ENCODE measurements at places on chromosomes 7 and 10.

DNA sequence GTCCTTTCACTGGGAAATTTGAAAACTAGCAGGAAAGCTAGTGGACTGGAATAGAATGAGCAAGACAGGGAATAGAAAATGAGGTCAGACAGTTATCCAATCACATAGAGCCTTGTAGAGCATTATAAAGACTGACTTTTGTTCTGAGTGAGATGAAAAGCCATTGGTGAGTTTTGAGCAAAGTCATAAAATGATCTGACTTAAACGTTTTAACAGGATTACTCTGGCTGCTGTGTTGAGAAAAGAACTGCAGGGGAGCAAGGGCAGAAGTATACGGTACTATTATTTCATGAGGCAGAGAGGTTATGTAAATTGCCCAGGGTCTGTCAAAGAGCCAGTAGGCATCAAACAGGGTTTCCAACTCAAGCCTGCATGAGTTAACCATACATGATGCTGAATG is 393.4 kb downstream of the TFEC start:
- no peak overlapping the region for H3K27ac ChIP-seq
- H3K27me3 ChIP-seq: no peaks in the 10 kb centered on the region
- no peaks in the 10 kb centered on the region for H3K36me3 ChIP-seq
- no peak for DNase-seq
- H3K4me1 ChIP-seq: no peaks in the 10 kb centered on the region
- H3K4me3 ChIP-seq: no peak overlapping the region

- H3K4me1 ChIP-seq: no peaks in the 10 kb centered on the region
- H3K27ac ChIP-seq: no peak overlapping the region
- H3K4me3 ChIP-seq: no peak overlapping the region
- no peaks in the 10 kb centered on the region for H3K36me3 ChIP-seq
- peaks cover 22% of the 10 kb centered on the region for H3K27me3 ChIP-seq
- no peak for DNase-seq
Observed at GRCh38 chr7:35544028-35544742, 150.8 kb downstream of the HERPUD2 start.

DNA sequence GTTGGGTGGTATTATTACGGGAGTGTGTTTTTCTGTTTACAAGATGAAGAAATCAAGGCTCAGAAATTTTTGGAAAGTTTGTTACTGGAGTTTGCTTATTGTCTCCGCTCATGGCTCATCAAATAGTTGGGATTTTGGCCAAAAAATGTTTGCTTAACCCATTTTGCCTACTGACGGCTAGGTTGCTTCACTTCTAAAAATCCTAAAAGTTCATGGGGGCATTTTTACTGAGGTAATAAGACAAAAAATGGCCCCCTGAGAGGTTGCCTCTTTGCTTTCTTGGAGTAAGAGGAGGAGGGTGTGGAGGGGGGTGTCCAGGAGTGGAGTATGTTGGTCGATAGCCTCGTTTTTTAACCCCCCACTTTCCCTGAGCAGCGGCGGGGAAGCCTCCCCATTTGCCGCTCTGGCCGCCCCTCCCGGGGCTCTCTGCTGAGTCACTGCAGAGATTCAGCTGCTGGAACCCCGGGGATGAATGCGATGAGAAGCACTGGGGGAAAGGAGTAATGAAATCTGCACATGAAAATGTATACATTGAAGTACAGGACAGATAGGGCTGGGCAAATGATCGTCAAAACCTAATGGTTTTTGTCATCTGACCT is 1.5 kb downstream of the MEST start:
- peaks cover 12% of the 10 kb centered on the region for H3K36me3 ChIP-seq
- peak overlapping the region; percentile 69 for H3K27ac ChIP-seq
- peaks cover 35% of the 10 kb centered on the region for H3K4me1 ChIP-seq
- no peak for DNase-seq
- H3K27me3 ChIP-seq: peaks cover 32% of the 10 kb centered on the region

DNA sequence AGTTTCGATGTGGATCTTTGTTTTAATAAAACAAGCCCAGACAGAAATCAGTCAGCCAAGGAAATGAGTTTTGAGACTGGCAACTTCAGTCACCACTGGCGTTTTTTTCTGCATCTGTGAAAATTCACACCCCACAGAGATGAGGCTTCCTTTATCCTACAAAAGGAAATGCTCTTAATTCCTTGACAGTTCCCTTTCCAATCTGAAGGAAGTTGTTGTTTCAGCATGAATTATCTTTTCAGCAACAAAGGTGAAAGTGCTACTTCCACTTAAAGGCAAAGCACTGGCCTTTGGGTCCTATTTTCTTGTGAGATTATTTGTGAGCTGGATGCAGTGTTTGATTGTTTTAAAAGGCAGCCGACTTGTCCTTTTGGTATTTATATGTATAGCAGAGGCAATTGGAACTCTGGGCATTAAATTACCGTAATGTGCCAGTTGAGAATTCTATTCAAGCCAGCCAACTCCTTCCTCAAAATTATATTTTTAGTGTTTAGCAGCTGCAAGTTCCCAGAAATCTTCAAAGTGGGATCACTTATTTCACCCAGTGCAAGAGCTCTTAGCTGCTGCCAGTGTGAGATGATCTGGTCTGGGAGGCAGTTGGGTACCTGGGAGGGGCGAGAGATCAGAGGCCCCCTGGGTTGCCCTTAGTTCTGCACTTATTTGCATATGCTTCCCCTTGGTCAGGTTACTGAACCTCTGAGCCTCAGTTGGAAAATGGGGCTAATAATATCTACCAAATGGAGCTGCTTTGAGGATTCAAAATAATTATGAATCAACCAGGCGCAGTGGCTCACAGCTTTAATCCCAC is 427.1 kb downstream of the GALNT17 start:
- no peak for DNase-seq
- H3K4me3 ChIP-seq: no peak overlapping the region
- no peaks in the 10 kb centered on the region for H3K36me3 ChIP-seq
- no peaks in the 10 kb centered on the region for H3K27me3 ChIP-seq
- no peaks in the 10 kb centered on the region for H3K4me1 ChIP-seq

GRCh38 chr10:123642697-123643096 is 23.5 kb upstream of the GPR26 start:
- H3K4me1 ChIP-seq: no peaks in the 10 kb centered on the region
- H3K27me3 ChIP-seq: peaks cover 34% of the 10 kb centered on the region
- no peaks in the 10 kb centered on the region for H3K36me3 ChIP-seq
- H3K27ac ChIP-seq: no peak overlapping the region
- H3K4me3 ChIP-seq: no peak overlapping the region
- DNase-seq: no peak

GRCh38 chr7:113371416-113372043 is 253.2 kb upstream of the SMIM30 start:
- H3K4me1 ChIP-seq: no peaks in the 10 kb centered on the region
- DNase-seq: no peak
- no peak overlapping the region for H3K4me3 ChIP-seq
- no peaks in the 10 kb centered on the region for H3K36me3 ChIP-seq
- H3K27ac ChIP-seq: no peak overlapping the region

DNA sequence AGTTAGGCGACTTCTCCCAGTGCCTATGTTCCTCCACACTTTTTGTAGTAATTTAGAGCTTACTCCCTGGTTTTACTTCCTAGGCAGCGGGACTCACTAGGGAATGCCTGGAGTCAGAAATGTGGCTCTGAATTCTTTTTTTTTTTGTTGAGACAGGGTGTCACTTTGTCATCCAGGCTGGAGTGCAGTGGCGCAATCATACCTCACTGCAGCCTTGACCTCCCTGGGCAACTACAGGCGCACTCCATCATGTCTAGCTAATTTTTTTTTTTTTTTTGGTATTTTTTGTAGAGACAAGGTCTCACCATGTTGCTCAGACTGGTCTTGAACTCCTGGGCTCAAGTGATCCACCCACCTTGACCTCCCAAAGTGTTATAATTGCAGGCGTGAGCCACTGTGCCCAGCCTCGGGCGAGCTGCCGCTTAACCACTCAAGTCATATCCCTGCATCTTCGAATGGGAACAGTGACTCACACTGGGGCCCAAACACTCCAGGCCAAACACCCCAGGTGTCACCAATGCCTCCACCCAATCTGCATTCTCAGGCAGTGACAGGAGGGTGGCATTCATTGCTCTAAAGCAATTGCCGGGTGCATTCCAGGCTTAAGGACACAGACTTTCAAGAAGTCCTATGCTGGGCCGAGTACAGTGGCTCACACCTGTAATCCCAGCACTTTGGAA is 19.6 kb downstream of the RGS10 start:
- no peak overlapping the region for H3K27ac ChIP-seq
- H3K27me3 ChIP-seq: no peaks in the 10 kb centered on the region

DNA sequence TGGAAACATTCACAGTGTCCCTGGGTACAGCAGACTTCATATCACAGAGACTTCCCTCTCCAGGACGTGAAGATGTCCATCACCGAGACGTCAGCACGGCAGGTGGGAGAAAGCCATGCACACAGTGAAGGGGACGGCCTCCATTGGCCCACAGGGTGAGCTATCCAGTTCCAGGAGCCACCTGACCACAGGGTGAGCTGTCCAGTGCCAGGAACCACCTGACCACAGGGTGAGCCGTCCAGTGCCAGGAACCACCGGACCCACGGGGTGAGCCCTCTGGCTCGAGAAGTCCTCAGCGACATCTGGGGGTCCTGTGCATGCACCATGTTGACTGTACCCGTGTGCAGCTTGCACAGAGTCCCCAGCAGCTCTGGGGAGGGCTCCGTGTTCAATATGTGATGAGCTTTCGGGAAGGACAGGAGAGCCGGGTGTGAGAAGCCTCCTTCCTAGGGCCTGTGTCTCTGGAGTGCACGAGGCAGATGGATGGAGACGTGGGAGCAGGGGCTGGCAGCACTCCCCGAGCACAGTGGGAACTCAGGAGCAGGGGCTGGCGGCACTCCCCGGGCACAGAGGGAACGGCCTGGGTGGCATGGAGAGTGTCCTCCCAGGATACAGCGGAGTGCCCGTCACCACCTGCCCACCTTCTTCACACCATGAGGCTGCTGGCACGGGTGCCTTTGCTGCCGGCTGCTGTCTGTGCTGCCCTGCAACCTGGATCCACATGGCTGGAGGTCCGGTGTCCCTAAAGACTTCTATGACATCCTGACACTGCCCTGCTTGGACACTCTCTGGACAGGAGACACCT is 616.2 kb downstream of the DNAJB6 start:
- H3K36me3 ChIP-seq: no peaks in the 10 kb centered on the region
- H3K27ac ChIP-seq: no peak overlapping the region
- H3K27me3 ChIP-seq: no peaks in the 10 kb centered on the region

- no peaks in the 10 kb centered on the region for H3K4me1 ChIP-seq
- no peaks in the 10 kb centered on the region for H3K36me3 ChIP-seq
- no peak for DNase-seq
- H3K4me3 ChIP-seq: no peak overlapping the region
Observed at GRCh38 chr7:80779456-80779855, 139.4 kb downstream of the SEMA3C start.

- DNase-seq: no peak
- no peak overlapping the region for H3K27ac ChIP-seq
- no peak overlapping the region for H3K4me3 ChIP-seq
- peaks cover 3% of the 10 kb centered on the region for H3K27me3 ChIP-seq
Observed at GRCh38 chr7:85489498-85489897, 302.6 kb upstream of the SEMA3D start.

- H3K4me1 ChIP-seq: no peaks in the 10 kb centered on the region
- no peak overlapping the region for H3K4me3 ChIP-seq
- H3K27ac ChIP-seq: no peak overlapping the region
- peaks cover 17% of the 10 kb centered on the region for H3K36me3 ChIP-seq
Observed at GRCh38 chr10:112711366-112711765, 238.7 kb upstream of the TCF7L2 start.

DNA sequence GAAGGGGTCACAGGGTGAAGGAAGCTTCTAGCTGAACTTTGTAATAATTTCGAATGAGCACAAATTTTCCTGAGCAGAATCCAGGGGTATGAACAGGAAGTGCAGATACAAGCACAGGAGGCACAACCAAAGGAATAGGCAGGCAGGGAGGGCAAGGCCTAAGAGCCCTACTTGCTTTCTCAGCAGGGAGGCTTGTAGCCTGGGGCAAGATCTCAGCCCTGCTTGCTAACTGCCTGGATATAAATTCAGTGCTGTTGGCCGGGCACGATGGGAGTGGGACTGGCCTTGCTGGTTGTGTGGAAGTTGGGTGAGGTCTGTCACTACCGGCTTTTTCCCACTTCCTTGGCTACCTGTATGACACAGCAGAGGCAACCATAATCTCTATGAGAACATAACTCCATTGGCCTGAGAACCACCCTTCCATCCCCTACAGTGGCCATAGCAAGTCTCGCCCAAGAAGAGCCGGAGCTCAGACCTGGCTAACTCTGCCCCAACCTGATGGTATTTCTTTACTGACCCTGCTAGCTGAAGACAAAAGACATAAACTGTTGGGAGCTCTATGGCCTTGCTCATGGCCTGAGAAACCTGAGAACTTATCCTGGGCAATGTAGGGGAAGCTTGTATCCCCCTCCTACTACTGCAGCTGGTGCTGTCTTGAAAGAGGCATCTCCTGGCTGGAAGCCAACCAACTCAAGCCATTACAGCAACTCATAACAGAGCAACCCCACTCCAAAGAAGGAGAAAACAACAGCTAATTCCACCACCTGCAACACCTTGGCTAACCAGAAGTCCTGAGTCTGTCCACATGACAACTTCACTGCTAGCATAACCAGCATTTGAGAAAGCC is 27.6 kb downstream of the CLDN12 start:
- no peak for DNase-seq
- H3K27me3 ChIP-seq: peaks cover 34% of the 10 kb centered on the region
- no peak overlapping the region for H3K27ac ChIP-seq
- H3K36me3 ChIP-seq: no peaks in the 10 kb centered on the region
- no peaks in the 10 kb centered on the region for H3K4me1 ChIP-seq

DNA sequence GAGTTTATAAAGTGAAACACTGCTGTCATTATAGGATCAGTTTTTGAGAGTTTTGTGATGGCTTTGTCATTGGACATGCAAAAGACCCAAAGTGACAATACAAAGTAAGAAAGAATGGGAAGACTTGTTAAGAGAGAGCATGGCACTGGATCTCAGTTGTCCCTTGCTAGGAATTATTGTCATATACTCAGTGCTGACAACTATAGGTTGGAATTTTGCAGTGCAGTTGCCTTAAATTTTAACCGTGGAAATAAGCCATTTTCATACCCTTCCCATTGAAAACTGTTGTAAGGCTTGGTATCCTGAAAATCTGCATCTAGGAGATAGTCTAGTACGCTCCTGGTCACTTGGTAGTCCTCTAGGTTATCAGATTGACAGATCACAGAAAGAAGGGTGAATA is 1156.7 kb downstream of the GATA3 start:
- H3K27me3 ChIP-seq: peaks cover 3% of the 10 kb centered on the region
- H3K36me3 ChIP-seq: no peaks in the 10 kb centered on the region
- DNase-seq: no peak
- H3K4me1 ChIP-seq: no peaks in the 10 kb centered on the region
- no peak overlapping the region for H3K4me3 ChIP-seq

- no peak overlapping the region for H3K4me3 ChIP-seq
- H3K27me3 ChIP-seq: no peaks in the 10 kb centered on the region
- no peak for DNase-seq
- peaks cover 16% of the 10 kb centered on the region for H3K36me3 ChIP-seq
Observed at GRCh38 chr10:123045961-123046731, 37.3 kb downstream of the ACADSB start.
